ENCODE measurements at places on chromosomes 7 and 10.

- DNase-seq, result no peak
These were observed 69.7 kb downstream of the MGAM2 start for GRCh38 chr7:142181211-142181610.

- peak; percentile 48 for DNase-seq
These were observed 372.8 kb upstream of the CELF2 start for GRCh38 chr10:10644676-10645385.

- DNase-seq, result no peak
These were observed 144.5 kb downstream of the ADCY1 start for GRCh38 chr7:45718464-45719330.

- no peak for DNase-seq
These were observed 28.4 kb downstream of the DNAJC9 start for GRCh38 chr10:73218431-73219191.

DNA sequence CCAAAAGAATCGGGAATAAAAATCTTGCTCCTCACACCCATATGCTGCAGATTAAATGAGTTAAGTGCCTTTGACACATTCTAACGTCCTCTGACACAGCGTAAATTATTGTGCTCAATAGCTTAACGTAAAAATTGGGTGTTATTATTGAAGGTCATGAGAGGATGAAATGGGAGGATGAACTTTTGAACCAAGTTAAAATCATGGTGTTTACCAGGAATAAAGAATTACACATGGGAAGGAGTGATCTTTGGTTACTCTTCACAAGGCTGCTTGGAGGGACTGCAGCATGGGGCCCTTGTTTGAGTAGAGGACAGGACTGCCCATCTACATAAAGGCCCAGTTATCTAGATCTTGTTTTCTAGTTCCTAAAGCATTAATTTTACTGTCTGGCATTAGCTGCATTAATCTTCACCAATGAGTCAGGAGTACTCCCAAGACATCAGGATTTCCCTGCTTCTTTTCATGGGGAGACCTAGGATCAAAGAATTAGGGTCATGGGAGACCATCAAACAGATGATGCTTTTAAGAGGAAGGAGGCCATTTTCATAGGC lies 84.9 kb upstream of the PRR15 start:
- DNase-seq, result no peak

DNA sequence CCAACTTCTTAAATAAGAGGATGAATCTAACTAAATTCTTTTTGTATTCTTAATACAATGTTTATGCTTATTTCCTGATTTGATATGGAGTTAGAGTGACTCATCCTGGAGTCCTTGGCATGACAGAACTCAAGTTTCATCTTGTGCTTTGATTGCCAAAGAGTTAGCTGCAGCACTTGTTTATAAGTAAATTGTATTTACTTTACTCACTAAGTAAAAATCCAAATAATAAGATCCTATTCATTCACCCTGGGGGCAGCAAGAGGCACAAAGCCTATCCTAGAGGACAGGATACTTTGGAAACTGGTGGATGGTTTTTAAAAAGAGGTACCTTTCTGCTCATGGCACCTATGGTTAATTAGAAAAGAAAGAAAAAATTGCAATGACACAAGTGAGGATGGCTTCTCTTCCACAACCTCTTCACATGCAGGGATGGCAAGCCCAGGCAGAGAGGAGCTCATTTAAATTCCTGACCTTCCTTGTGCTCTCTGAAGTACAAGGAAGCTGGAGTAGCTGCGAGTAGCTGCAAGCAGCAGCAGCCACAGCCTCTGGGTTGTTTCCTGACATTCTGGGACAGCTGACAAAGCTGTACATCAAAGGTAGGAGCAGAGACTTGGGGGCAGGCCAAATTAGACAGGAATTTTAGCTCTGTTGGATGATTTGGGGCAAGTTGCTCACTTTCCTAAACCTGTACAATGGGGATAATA lies 28.5 kb upstream of the CROT start:
- no peak for DNase-seq

DNA sequence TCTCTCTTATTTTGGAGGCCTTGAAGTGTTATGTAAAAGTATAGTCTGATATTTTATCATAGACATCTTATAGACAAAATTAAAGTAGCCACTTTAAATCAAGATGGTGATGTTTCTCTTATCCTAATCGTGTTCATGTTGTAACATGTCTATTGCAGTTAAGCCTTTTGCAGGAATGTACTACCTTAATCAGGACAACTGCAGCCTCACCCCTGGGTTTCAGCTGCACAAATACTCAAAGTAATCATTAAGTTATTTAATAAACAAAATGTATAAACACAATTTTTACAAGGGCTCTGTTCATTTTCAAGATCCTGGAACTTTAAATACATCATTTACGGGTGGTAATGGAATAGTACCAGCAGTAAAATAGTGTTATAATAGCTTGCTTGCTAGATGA lies 14.4 kb upstream of the KIF5B start:
- DNase-seq, result no peak

DNA sequence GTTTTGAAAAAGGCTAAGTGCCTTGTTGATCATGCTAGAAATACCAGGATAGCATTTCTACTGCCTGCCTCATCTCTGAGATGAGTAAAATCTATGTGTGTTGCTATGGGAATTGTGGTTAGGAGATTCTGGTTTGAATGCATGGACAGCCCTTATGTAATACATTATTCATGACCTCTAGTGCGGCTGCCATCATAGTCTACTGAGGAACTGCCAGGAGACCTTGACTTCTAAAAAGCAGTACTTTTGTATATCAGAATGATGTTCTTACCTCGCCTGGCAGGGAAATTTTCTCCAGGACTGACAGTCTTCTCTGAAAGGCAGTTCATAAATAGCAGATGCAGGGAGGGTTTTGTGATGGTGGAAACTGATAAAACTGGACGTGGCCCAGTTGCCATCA lies 248.5 kb downstream of the NSUN6 start:
- no peak for DNase-seq

All from left lung (tissue), 14 donors.